NCI-H146 (cell line): ENCODE measurements at places on chromosomes 5 and 9.
A peak's percentile ranks its signal among the peaks of the same experiment; 100 is the strongest.

- no peak for DNase-seq
Observed at GRCh38 chr5:161700065-161700464, 14.5 kb downstream of the GABRA6 start.

DNA sequence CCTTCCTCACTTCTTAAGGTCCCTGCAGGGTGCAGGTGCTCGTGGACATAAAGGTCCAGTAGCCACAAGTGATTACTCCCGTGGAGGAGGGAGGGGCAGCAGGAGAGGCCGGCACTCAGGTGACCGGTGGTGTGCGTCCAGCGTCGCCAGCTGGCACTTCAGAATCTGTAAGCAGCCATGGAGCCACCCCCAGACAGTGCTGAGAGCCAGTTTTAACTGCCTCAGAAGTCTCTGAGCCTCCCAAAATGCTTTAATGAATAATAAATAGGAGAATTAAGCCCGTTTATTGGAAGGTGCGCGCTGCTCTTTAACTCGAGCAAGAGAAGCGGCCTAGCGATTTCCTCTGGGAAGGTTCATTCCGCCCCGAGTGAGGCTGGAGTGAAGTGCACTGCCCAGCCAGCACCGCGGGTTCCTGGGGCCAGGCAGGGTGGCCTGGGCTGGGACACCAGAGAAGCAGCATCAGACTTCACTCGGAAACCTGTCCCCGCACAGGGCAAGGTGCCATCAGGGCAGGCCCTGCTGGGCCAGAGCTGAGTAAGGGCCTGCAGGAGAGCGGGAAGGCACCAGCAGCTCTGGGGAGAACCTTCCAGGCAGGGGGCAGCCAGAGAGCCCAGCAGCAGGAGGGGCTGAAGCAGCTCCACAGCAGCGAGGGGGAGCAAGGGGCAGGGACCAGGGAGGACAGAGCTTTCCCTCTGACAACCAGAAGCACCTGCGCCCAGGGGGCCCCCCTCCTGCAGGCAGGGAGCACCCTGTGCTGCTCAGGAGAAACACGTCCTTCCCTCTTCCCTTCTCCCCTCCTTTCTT, 61.2 kb downstream of the VAV2 start:
- peak; percentile 18 for DNase-seq

DNA sequence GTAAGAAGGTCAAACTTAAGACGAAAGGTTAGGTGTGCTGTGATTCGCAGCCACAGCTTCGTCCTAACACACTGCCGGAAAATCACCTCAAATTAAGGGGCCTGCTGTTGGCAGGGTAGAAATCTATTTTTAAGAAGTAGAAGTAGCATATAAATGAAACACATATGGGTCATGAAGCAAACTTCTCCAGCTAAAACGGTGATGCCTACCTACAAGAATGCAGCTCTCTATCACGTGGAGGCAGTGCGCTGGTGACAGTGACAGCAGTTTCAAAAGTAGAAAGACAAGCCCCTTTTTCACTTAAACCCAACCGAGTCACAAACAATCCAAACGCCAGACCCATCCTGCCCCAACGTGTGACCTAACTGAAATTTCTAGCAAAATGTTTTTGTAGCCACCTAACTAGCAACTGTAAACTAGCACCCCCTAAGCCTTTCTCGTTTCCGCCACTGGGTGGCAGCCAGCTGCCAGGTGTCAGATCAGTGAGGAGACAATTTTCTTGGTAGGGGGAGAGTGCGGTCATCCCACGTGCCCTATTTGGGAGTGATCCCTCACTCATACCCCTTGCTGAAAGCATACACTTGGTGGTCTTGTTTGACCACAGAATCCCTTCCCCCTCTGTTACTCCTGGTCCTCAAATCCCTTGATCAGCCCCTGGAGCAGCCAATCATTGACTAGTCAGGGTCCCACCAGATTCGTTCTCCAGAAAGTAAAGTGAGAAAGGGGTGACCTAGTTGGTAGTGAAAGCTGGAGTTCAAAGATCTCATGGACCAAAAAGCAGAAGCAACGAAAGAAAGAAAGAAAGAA, 71.8 kb upstream of the MAMDC2 start:
- DNase-seq = peak; percentile 45

DNA sequence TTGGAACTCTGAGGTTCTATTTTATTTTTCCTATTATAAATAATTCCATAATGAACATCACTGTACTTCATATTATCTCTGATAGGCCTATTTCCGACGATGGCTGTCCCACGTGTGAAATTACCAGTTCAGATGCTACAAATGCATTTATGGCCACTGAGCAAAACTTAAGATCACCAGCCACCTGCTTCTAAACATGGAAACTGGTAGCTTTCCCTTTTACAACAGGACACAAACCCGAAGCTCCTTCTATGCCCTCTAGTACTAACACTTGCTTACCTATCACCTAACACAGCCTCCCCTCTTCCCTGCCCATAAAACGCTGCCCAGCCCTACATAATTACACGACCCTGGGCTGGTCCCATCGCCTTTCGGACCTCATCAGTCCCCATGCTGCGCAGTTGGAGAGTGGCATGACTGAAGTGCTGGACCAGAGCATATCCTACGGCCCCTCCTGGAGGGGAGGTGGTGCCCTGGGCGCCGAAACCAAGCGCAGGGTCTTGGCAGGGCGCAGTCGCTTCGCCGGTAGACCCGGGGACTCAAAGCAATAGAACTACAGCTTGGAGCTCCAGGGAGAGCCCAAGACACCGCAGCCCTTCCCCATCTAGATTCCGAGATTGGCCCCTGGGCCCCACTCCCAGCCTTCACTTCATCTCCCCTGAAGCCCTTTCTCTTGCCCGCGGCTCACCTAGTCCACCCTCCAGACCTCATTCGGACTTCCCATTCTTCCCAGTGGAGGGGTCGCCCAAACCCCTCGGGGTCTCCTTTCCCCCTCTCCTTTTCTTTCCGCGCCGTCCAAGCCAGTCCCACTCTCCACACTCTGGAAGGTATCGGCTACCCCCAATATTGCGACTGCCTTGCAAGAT, 1.0 kb upstream of the SAP30L start:
- peak; percentile 31 for DNase-seq

GRCh38 chr5:171432583-171433351, 13.3 kb downstream of the FGF18 start:
- no peak for DNase-seq
